ENCODE measurements at places on chromosomes 12 and 14.

- no peak for DNase-seq
These were observed 12.9 kb upstream of the TRIM9 start for GRCh38 chr14:51107801-51108200.

DNA sequence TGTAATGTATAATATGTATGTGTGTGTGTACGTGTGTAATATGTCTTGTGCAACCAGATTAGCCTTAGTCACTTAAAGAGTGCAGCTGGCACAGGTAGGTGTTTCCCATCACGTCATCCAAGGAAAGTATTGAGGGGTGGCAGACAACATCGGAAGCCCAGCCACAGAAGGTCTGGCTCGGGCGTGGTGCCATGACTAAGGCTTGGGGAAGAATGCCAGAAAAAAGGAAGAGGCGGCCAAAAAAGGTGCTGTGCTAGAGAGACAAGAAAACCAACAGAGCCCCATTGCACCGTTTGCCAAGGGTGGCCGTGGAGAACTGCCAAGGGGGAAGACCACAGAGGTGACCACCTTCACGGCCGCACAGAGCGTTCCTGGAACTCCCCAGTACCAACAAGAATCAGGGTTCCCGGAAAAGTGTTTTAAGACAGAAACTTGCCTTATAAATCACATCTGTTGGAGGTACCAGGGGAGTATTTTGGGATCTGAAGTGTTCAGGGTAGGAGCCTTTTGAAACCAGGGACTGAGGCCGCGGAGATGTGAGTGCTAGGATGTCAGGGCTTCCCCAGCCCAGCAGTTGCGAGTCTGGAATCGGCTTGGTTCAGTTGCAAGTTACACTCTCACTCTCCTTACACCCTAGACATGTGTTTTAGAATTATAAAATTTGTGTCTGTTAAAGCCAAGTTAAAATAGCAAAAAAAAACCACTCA, 131.2 kb upstream of the DYRK2 start:
- DNase-seq: no peak

GRCh38 chr12:41190338-41190737, 2.2 kb downstream of the PDZRN4 start:
- no peak for DNase-seq

DNA sequence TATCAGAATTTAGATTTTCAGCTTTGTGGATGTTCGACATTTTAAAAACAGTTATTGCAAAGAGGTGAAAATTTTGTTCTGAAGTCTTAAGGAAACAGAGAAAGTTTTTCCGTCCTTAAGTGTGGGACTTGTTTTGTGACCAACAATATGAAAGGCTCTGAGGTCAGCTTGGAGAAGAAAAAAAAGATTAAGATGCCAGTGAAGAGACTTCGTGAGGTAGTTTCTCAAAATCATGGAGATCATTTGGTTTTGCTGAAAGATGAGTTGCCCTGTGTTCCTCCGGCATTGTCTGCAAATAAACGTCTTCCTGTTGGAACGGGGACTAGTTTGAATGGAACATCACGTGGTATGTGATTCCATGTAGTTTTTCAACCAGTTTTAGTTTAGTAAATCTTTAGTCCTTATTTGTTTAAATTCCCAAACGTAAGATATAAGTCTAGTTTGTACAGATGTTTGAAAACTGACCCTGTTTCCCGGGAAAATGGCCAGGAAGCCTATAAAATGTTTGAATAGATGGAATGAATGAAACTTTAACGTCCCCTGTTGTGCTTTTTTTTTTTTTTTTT, 682 bp downstream of the KIAA0586 start:
- DNase-seq: peak; percentile 51

GRCh38 chr12:50685641-50686040, 78.3 kb upstream of the ATF1 start:
- no peak for DNase-seq

DNA sequence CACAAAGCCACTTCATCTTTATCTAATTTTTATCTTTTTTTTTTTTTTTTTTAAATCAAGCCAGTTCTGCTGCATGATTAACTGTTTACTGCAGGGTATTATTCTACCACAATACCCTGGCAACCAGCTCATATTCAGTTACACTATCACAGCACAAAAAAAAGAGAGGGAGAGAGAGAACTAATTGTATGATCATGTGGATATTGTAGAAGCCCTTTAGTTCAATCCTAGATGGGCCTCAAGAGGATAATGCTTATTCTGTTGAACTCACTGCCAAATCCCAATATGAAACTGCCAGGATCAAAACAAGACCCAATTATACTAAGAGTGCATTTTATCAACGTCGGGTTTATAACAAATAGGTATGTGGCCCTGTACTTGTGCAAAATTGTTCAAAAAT, 51.5 kb downstream of the MED13L start:
- DNase-seq: no peak

- DNase-seq: no peak
These were observed 70.0 kb downstream of the EPS8 start for GRCh38 chr12:15719230-15719629.

DNA sequence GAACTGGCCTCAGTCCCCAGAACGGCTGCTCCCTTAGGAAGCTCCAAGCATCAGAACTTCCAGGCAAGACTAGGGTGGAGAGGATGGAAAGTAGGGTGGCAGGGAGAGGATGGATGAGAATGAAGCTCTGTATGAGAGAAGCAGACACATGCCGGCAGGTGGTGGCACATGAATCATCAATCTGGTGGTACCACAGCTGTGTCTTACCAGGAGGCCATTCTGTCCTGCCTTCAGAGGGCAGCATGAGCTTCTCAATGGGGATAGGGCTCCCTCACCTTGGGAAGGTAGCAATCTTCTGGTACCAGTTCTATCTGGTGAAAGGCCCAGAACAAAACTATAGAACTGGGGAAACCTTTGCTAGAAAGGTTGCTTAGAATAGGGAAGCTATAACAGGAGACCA, 55.4 kb upstream of the PYGL start:
- no peak for DNase-seq

- DNase-seq: no peak
These were observed 7.4 kb downstream of the TESPA1 start for GRCh38 chr12:54977155-54977554.

GRCh38 chr14:44741431-44741830, 220.3 kb downstream of the KLHL28 start:
- no peak for DNase-seq

GRCh38 chr12:31006416-31007152, 67.1 kb upstream of the DDX11 start:
- DNase-seq: no peak

- no peak for DNase-seq
These were observed 1016.2 kb downstream of the SLC6A15 start for GRCh38 chr12:83896416-83896815.

DNA sequence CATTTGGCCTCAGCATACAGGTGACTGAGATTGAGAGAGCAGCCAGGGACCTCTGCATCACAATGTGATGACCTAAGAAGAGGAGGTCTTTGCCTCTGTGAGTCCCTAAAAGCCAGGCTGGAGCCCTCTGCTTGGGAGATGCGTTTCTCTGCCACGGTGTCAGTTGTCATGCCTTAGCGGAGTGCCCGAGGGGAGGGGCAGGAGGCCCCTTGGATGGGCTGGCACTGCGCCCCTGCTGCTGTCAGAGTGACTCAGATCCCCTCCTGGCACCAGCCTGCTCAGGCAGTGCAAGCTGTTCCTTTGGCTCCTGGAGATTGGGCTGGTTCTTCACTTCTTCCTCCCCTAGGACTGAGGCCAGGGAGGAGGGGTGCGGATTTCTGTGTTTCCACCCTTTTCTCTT, 64.9 kb upstream of the KCNA5 start:
- DNase-seq: no peak

DNA sequence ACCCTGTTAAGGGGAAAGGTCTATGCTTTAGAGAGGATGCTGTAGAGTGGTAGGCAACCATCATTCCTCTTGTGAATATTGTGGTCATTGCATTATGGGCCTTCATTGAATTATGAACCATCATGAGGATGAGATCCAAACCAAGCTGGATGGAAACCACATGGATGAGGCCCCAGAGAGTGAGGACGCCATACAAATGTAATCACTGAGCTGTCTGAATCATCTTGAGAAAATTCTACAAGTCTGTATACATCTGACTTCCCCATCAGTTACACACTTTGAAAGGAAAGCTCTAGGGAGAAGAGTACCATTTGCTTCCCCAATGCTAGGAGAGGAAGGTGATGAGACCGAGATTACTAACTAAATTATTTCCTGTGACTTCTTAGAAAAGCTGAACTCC, 172.9 kb downstream of the CACNA1C start:
- DNase-seq: no peak

GRCh38 chr14:44846232-44846824, 115.4 kb downstream of the KLHL28 start:
- DNase-seq: peak; percentile 54

GRCh38 chr14:36513451-36514277, 6.4 kb downstream of the NKX2-1 start:
- no peak for DNase-seq

DNA sequence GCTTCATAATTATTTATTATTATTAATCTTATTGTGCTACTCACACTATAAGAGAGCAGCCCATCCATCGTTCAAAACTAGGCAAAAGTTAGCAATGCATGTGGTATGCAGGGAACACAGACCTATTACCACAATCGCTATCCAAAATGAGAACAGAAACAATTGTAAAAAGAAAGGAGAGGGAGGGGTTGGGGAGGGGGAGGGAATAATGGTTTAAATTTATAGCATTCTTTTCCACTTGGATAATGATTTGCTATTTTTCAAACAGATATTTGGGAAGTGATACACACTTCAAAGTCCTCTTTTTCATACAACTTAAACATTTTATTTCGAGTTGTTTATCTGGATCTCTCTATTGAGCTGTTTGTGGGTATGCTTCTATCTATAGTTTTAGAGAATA, 248.6 kb upstream of the SOX5 start:
- no peak for DNase-seq

GRCh38 chr12:4388662-4389061, 9.2 kb upstream of the FGF23 start:
- DNase-seq: no peak

- DNase-seq: no peak
These were observed 69.5 kb upstream of the TCL1B start for GRCh38 chr14:95616745-95617144.

- no peak for DNase-seq
These were observed 56.0 kb upstream of the BDKRB2 start for GRCh38 chr14:96148631-96149030.

DNA sequence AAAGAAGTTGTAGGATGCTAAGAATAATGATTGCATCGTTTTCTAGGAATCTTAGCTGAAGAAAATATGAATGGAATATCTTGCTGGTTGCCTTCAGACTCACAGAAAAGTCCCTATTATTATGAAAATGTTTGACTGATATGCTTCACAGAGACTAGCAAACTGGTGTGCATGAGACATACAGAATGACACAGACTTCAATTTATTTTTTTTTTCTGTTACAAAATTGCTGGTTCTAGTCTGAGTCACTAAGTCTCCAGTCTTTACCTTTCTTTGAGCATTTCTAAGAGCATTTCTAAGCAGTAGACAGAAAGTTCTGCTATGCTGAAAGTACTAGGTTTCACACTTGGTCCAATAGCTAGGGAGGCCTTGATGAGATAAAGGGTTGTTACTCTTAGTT, 377.6 kb upstream of the ATP2B1 start:
- DNase-seq: no peak

DNA sequence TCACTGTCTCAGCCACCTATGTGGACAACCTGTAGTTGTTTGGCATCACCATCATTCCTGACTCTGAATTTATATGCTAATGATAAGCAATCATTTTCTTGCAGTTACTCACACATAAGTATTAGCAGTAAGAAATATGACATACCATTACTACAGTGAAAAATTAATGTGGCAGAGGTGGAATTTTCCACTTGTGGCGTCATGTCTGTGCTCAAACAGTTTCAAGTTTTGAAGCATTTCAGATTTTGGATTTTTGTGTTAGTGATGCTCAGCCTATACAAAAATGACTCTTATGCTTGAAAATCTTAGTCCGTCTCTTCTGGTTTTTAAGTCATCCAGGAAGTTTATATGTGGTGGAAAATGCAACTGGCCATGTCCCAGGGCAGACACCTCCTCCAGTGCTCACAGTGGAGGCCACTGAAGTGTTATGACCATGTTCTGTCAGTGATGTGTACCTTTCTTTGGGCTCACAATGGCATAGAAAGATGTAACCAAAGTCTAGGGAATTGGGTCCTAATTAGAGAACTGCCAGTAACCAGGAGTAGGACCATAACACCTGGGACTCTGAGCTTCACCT, 220.6 kb downstream of the SYT1 start:
- DNase-seq: no peak

- DNase-seq: no peak
These were observed 216.8 kb downstream of the MSRB3 start for GRCh38 chr12:65495233-65495632.

- DNase-seq: no peak
These were observed 43.8 kb downstream of the CCNK start for GRCh38 chr14:99524804-99525698.

- DNase-seq: no peak
These were observed 48.1 kb upstream of the BICDL1 start for GRCh38 chr12:119940897-119941296.

GRCh38 chr12:13340149-13340548, 143.6 kb downstream of the EMP1 start:
- no peak for DNase-seq

GRCh38 chr12:16119618-16120415, 157.7 kb downstream of the SLC15A5 start:
- DNase-seq: no peak

GRCh38 chr12:102120886-102121285, 903 bp downstream of the PARPBP start:
- DNase-seq: peak; percentile 32

DNA sequence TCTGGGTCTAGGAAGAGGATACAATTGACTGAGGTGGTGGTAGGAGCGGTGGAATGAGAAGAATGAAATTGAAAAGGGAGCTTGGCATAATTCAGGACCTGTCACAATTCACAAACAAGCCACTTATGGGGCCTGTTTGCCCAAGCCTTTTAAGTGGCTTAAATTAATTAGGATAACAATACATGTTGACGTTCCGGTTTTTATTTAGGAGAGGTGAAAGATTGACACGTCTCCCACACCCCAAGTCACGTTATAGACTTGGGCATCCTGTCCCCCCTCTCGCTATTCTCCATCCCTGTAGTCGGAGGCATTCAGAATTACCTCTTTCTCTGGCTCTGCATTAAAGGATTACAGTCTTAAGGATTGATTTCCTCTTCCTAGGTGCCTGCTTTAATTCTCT, 954 bp upstream of the CALCOCO1 start:
- DNase-seq: no peak

DNA sequence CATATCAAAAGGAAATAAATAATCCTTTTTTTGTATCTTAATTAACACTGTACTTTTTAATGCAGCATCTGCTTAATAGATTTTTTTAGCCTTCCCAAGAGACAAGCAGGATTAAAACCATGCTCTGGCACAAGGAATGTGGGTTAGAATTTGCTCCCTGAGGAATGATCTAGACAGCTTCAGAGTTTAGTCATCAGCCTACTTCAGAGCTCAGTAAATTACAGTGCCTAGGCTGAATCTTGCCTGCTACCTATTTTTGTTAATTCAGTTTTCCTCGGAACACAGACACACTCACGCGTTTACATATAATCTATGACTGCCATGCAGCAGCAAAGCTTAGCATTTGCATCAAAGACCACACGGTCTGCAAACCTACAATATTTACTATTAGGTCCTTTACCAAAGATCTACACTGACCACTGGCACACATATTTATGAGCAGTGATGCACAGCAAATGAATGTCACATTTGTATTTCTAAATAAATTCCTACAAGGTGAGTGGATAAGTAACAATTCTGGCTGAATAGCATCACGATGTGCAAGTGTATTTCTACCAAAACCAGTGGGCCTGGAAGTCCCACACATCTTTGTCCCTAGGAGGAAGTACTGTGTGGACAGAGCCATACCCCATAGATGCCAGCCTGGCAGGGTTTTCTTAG, 309.8 kb upstream of the TMEM132C start:
- no peak for DNase-seq

GRCh38 chr12:12466157-12466556, 96.5 kb downstream of the DUSP16 start:
- peak; percentile 74 for DNase-seq
